ENCODE measurements at places on chromosomes 7 and 10.
A peak's percentile ranks its signal among the peaks of the same experiment; 100 is the strongest.

GRCh38 chr10:82321724-82322123, 446.7 kb downstream of the NRG3 start:
- no peak for DNase-seq

DNA sequence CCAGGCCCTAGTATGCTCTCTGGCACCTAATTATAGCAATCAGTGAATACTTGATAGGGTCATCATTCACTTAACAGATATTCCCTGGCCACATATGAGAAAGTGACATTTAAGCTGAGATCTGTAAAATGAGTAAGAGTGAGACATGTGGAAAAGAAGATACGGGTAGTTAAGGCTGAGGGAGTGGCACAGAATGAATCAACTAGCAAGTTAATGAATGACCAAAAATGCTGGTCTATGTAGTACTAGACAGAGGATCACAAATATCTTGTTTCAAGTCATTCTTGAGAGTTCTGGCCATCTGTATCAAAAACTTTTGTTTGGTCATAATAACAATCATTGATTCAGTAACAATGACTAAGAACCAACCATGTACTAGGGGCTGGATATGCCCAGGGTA, 954.9 kb downstream of the CNTNAP2 start:
- DNase-seq: no peak

DNA sequence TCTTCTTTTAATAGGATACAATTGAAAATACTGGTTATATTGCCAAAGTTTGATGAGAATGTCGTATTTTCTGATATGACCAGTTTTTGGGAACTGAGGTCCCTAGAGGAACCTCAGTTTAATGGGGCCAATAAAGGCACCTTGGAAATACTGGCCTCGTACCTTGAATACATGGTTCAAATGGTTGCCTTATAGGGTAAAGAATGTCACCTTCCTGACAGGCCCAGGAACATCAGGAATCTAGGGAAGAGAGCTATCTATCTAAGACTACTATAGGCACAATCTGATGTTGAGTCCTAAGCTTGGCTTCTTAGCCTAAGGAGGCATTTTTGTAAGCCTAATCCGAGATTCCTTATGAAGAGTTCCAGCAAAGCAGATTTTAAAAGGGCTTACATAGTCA, 9.3 kb downstream of the SHTN1 start:
- DNase-seq: no peak

DNA sequence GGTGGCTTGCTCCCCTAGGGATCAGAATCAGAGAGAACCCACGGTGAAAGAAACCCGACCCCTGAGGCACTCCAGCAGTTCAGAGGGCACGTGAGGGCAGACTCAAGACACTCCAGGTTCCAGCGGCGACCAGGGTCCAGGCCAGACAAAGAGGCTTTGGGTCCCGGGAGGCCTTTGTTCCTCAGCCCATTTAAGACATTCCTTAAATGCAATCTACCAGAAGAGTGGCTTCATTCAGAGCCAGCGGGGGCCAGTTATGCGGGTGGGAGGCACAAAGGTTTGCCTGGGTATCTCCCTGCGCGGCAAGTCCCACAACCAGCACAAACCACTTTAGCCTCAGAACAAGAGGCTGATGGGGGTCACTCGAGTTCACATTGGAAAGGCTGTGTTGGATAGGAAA, 53.6 kb downstream of the AFAP1L2 start:
- DNase-seq: no peak

GRCh38 chr10:5698062-5698461, 13.4 kb downstream of the TASOR2 start:
- no peak for DNase-seq

GRCh38 chr10:77493239-77493806, 144.3 kb downstream of the KCNMA1 start:
- no peak for DNase-seq

DNA sequence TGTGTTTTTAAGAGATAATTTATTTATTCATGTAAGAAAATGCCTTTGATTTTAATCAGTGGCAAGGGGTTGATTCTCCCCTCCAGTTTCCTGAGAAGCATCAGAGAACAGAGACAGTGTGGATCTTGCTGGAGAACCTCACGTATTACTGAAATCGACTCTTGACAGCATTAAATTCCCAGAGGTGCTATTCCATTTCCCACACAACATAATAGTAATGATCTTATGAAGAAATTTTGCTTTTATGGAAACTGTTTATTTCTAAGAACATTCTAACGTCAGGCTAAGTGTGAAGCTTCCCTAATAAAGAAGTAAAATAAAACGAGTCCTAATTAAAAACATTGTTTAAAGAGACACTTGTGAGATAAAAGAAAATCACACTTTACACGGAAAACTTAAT, 293.1 kb upstream of the NRP1 start:
- DNase-seq: no peak

DNA sequence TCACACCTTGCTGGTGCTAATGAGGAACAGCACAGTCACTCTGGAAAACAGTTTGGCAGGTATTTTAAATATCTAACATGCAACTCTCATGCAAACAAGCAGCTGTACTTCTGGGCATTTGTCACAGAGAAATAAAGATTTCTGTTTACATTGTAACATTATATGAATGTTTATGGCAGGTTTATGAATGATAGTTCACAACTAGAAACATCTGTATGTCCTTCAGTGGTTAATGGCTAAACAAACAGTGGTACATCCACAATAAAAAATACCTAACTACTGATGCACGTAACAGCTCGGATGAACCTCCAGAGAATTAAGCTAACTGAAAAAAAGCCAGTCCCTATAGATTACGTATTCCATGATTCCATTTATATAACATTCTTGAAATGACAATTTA, 109.6 kb downstream of the GPR37 start:
- no peak for DNase-seq

DNA sequence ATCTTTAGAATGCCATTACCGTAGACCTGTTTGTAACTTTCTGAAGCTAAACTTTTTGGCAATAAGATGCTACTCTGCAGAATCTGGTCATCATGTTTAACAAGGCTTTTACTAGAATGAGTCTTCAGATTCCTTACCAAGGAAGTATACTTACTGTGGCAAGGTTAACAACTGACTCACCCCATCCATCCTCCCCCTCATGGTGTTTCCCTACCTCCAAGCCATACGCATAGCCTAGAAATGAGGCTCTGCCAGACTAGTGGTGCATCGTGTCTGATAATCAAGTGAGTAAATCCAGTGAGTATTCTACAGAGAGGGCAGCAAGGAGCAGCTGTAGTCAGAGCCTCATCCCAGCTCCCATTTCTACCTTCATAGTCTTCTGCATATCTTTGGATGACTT, 223.6 kb downstream of the IPMK start:
- DNase-seq: peak; percentile 89

GRCh38 chr7:150739033-150739432, 1.8 kb downstream of the GIMAP5 start:
- DNase-seq: no peak

DNA sequence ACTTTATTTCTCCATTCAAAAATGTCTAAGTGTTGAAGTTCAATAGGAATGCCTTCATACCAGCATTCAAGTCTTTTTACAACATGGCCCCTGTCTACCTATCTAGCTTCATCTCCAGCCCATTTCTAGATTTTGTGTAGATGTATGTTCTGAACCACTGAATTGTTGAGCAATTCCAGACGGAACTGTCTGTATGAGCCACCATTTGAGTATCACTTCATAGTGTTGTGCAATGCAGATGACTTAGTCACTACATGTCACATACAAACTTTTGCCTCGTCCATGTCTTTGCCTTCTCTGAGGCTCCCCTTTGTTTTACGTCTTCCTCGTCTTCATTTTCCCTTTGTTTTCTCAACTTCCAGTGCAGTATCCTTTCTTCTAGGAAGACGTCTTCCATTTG, 118.1 kb downstream of the INHBA start:
- DNase-seq: no peak

DNA sequence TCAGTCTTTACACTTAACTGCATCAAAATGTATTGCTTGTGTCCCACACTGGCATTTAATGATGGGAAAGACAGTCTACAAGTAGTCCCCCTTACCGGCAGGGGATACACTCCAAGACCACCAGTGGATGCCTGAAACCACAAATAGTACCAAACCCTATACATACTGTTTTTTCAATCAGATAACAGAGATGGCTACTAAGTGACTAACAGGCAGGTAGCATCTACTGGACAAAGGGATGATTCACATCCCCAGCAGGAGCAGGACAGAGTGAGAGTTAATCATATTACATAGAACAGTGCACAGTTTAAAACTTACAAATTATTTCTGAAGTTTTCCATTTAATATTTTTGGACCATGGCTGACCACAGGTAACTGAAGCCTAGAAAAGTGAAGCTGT, 13.2 kb downstream of the TMEM243 start:
- DNase-seq: peak; percentile 13

GRCh38 chr10:131422731-131423130, 111.2 kb upstream of the TCERG1L start:
- no peak for DNase-seq

GRCh38 chr7:127253281-127254162, 781 bp upstream of the GRM8 start:
- DNase-seq: peak; percentile 40

DNA sequence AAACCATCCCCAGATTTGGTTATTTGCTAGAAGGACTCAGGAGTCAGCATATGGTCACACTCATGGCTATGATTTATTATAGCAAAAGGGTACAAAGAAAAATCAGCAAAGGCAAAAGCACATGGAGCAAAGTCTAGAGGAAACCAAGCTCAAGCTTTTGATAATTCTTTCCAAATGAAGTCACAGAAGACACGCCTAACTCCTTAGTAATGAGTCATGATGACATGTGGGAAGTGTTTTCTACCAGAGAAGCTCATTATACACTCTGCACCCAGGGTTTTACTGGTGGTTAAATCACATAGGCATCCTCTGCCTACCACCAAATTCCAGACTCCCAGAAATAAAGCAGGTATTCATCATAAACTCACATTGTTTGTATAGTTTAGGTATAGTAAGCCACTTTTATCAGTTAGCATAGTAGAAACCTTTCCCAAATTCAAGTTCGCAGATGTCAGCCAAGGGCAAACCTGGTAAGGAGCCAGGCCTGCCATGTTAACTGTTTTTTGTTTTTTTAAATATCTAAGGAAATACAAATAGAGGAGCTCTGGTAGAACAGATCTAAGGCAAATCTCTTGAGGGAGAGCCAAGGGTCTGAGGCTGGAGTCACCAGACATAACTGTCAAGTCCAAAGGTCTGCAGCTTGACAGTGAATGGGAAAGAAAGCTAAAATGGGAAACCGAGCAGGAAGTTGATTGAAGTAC, 15.4 kb upstream of the HIBADH start:
- DNase-seq: peak; percentile 96

DNA sequence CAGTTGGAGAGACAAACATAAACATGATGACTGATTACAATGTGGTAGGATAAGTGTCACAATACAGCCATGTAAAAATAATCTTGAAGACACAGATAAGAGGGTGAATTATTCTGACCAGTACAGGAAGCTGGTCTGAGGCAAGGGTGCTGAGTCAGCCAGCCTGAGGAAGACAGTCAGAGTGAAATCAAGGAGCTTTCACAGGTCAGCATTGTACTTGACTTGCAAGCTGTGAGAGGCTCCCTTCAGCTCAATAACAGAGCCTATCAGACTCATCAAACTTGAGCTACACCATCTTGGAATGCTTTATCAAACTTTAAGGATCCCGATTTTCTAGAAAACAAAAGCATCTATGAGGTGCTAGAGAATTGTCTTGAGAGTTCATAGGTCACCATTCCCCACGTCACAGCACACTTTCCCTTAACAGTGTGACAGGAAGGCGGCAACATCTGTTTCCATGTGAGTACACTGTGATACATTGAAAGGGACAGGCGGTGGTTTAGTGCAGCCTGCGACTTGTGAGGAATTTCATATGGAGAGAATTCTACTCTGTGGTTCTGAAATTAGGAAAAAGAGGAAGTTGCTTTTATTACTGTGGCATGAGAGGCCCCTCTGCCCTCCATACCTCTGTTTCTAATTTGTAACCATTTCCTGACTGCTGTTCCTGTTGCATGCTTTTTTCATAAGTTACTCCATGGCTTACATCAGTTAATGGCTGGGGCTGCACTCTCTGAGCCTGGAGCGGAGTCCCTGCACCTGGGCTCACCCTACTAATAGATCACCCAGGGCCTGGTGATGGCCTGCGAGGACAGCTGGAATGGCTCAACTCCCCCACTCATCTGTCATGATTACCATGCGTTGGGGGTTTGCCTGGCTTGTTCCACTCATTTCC, 417.1 kb downstream of the SUGCT start:
- DNase-seq: peak; percentile 88

- peak; percentile 86 for DNase-seq
Observed at GRCh38 chr7:113087071-113087998, 708 bp upstream of the GPR85 start.

GRCh38 chr7:96319439-96319838, 2.5 kb downstream of the SLC25A13 start:
- no peak for DNase-seq

GRCh38 chr7:22604246-22604645, 104.3 kb upstream of the STEAP1B start:
- peak; percentile 56 for DNase-seq

DNA sequence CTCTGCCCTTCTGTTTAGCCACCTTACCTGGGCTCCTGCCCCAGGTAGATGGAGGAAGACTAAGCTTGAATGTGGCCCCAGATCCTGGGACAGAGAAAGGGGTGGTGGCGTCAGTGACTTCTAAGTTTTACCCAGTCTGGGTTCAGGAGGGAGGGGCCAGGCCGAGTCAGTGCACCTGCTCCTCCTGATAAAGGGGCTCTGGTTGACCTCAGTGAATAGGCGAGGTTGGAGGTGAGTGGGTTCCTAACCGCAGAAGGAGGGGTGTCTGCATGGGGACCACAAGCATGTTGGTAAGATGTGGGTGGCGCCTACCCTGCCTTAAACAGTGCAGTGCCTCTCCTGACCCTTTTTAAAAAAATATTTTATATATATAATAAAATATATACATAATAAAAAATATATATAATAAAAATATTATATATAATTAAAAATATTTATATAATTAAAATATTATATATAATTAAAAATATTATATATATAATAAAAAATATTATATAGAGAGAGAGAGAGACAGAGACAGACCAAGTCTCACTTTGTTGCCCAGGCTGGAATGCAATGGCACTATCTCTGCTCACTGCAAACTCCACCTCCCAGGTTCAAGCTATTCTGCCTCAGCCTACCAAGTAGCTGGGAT, 97.3 kb upstream of the GTF2I start:
- DNase-seq: no peak

DNA sequence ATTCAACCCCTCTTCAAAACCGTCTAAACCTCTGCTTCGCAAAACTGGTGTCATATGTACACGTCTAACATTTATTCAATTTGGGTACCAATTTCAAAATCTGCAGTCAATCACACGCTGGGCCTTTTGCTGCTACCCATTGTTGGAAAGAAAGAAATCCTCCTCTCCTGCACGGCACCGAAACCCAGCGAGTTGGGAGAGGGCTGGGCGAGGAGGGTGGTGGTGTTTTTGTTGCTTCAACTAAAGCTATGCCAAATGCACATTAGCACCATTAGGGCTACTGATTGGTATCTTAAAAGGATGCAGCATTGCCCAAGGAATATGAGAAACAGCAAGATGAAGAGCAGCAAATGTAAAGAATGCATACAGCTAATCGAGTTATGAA, 7.8 kb downstream of the EBF3 start:
- no peak for DNase-seq

GRCh38 chr10:103676058-103676785, 179.2 kb downstream of the SH3PXD2A start:
- DNase-seq: peak; percentile 73

Measured in fibroblast of upper back skin (primary cell).